ENCODE measurements at places on chromosomes 3 and 15. TPM values are rescaled to one million over a fixed set of nuclear protein-coding genes. Genes with fewer than 3 reads are reported as not detected.

DNA sequence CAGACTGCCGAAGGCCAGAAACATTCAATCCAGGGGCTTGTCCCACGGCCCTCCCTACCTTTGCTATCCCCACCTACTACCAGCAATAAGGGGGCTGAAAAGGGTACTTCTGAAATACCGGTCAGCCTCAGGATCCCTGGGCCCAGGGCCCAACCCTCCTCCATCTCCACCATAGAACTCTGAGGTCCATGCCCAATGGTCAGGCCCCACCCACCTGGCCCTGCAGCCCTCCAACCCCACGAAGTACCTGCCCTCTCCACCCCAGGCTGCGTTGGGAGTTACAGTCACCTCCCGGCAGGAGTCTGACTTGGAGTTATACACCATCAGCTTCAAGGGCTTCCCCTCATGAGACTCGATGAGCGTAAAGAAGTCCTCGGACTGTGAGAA is 6.9 kb downstream of the GORASP1 start:
- H3K36me3 ChIP-seq = no peaks in the 10 kb centered on the region
- no peak overlapping the region for H3K4me3 ChIP-seq
- no peak overlapping the region for H3K27ac ChIP-seq
- no peaks in the 10 kb centered on the region for H3K27me3 ChIP-seq

GRCh38 chr3:123353850-123354233 is 95.0 kb downstream of the ADCY5 start:
- peaks cover 31% of the 10 kb centered on the region for H3K27me3 ChIP-seq
- H3K4me3 ChIP-seq = no peak overlapping the region
- no peaks in the 10 kb centered on the region for H3K4me1 ChIP-seq

GRCh38 chr3:105805404-105805803 is 63.4 kb downstream of the CBLB start:
- peaks cover 7% of the 10 kb centered on the region for H3K36me3 ChIP-seq
- DNase-seq = no peak
- H3K27me3 ChIP-seq = no peaks in the 10 kb centered on the region
- H3K4me3 ChIP-seq = no peak overlapping the region
- H3K27ac ChIP-seq = no peak overlapping the region
- peaks cover 26% of the 10 kb centered on the region for H3K4me1 ChIP-seq

GRCh38 chr3:21562243-21562642 is 188.8 kb downstream of the ZNF385D start:
- H3K4me3 ChIP-seq = no peak overlapping the region
- H3K4me1 ChIP-seq = no peaks in the 10 kb centered on the region
- DNase-seq = no peak
- H3K27me3 ChIP-seq = no peaks in the 10 kb centered on the region

- H3K27me3 ChIP-seq = no peaks in the 10 kb centered on the region
- no peaks in the 10 kb centered on the region for H3K36me3 ChIP-seq
- peak overlapping the region; percentile 90 for H3K27ac ChIP-seq
- peak; percentile 27 for DNase-seq
- H3K4me1 ChIP-seq = peaks cover 17% of the 10 kb centered on the region
Observed at GRCh38 chr15:40762919-40763800, 708 bp upstream of the GCHFR start.

DNA sequence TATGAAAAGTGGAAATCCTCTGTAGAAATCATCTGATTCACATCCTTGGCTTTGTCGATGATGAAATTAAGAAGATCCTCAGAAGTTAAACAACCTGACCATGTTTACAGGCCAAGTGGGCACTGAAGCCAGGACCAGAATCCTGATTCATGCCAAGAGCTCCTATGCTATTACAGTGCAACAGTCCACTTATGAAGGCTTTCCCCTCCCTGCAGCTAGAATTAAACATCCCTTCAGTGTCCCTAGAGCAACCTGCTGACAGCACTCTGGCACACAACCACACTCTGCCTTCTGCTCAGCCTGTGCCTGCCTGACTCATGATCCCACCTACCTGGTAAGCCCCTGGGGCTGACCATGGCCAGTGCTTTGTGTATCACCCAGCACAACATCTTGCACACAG is 33.8 kb downstream of the TXNRD3 start:
- DNase-seq = no peak
- H3K27ac ChIP-seq = no peak overlapping the region
- H3K4me3 ChIP-seq = no peak overlapping the region
- H3K4me1 ChIP-seq = no peaks in the 10 kb centered on the region
- no peaks in the 10 kb centered on the region for H3K36me3 ChIP-seq
- no peaks in the 10 kb centered on the region for H3K27me3 ChIP-seq

- H3K4me1 ChIP-seq = no peaks in the 10 kb centered on the region
- H3K27me3 ChIP-seq = no peaks in the 10 kb centered on the region
Observed at GRCh38 chr3:94946683-94947082, 883.8 kb downstream of the NSUN3 start.

DNA sequence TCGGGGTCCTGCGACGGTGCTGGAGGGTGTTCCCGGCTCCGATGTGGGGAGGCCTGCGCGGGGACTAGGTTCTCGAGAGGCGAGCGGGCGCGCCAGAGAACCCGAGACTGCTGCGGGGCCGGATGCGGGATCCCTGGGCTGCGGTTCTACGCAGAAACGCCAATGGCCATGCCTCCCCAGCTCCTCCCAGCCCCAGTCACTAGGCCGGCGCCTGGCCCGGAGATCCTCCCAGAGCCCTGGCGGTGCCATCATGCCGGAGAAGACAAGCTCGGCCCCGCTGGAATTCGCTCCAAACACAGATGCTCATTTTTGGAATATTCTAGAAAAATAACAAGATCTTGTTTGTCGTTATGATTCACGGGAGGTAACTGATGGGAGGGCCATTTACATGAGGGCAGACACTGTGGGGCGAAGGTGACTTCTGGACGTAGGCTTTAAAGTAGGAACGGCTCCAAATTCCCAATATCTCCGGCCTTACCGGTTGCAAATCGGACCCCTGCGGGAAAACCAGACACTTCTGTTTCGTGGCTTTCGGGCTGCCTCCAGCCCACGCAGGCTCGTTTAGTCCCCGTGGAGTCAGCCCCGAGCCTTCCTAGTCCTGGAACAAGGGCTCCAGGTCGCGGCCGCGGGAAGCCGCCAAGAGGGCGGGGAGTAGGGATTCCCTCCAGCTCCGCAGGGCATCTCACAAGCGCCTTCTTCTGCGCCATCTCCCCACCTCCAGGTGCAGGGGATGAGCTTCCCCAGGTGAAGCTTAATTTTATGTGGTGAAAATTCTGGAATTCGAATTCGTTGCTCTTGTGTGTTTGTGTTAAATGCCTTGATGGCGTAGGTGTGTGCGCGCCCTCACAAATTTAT is 74.8 kb upstream of the POLG start:
- peak overlapping the region; percentile 90 for H3K4me3 ChIP-seq
- DNase-seq = no peak
- peaks cover 100% of the 10 kb centered on the region for H3K27me3 ChIP-seq

- no peaks in the 10 kb centered on the region for H3K4me1 ChIP-seq
- no peak overlapping the region for H3K4me3 ChIP-seq
- H3K27me3 ChIP-seq = peaks cover 4% of the 10 kb centered on the region
- DNase-seq = no peak
- H3K27ac ChIP-seq = no peak overlapping the region
Observed at GRCh38 chr15:75834021-75834420, 9.2 kb upstream of the UBE2Q2 start.

GRCh38 chr3:46736006-46736872 is 18.6 kb upstream of the PRSS50 start:
- peak overlapping the region; percentile 29 for H3K4me3 ChIP-seq
- H3K4me1 ChIP-seq = no peaks in the 10 kb centered on the region
- DNase-seq = no peak
- H3K27ac ChIP-seq = no peak overlapping the region

Gene GPR149
- not detected for polyA plus RNA-seq

Gene IGSF11
- not detected for polyA plus RNA-seq

Gene FBLN2
- 6.0 TPM for polyA plus RNA-seq

Gene C3orf49
- not detected for polyA plus RNA-seq

Gene CORO2B
- polyA plus RNA-seq = 3.8 TPM

Gene RLBP1
- not detected for polyA plus RNA-seq

Gene OXSM
- polyA plus RNA-seq = 14.5 TPM

Gene ALDH1L1
- polyA plus RNA-seq = not detected

Gene IMPG2
- polyA plus RNA-seq = not detected

Gene IP6K2
- 68.3 TPM for polyA plus RNA-seq

Data from naive B cell (primary cell).